ENCODE measurements at places on chromosomes 5 and 9. TPM values are rescaled to one million over a fixed set of nuclear protein-coding genes. Genes with fewer than 3 reads are reported as not detected.

- H3K27ac ChIP-seq: no peak overlapping the region
- no peaks in the 10 kb centered on the region for H3K4me1 ChIP-seq
- no peaks in the 10 kb centered on the region for H3K36me3 ChIP-seq
- H3K27me3 ChIP-seq: no peaks in the 10 kb centered on the region
- DNase-seq: no peak
- no peak overlapping the region for H3K4me3 ChIP-seq
Observed at GRCh38 chr9:115264313-115264712, 146.4 kb upstream of the TNC start.

- H3K36me3 ChIP-seq: no peaks in the 10 kb centered on the region
- no peak for DNase-seq
- H3K4me3 ChIP-seq: no peak overlapping the region
- no peaks in the 10 kb centered on the region for H3K27me3 ChIP-seq
- no peak overlapping the region for H3K27ac ChIP-seq
Observed at GRCh38 chr5:65121880-65122436, 353.2 kb downstream of the CWC27 start.

- no peak overlapping the region for H3K27ac ChIP-seq
- peaks cover 13% of the 10 kb centered on the region for H3K4me1 ChIP-seq
- H3K36me3 ChIP-seq: no peaks in the 10 kb centered on the region
- H3K27me3 ChIP-seq: no peaks in the 10 kb centered on the region
Observed at GRCh38 chr5:179288101-179288808, 57.0 kb downstream of the ADAMTS2 start.

The FAM200C gene
- 8.0 TPM for total RNA-seq

Data from ovary (tissue), 10 donors.